ENCODE measurements at places on chromosomes 7 and 10.

DNA sequence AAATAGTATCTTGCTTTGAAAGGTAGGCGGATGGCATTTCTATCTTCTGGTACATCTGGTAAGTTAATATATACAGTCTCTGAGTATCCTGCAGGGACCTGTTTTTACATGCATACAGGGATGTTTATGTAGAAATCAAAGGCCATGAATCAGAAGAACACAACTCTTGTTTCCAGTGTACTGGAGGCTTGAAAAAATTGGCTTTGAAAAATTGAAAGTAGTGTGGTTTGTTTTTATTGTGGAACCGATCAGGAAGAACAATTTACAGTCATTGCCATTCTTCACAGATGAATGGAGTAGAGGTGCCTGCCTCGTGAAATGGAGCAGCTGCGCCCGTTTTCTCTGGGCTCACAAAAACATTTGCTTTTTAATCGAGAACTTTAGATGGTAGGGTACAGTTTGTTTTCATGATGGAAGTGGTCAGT is 54.0 kb upstream of the RPA3 start:
- no peak for DNase-seq

GRCh38 chr7:46288861-46289260 is 367.8 kb upstream of the IGFBP3 start:
- no peak for DNase-seq

DNA sequence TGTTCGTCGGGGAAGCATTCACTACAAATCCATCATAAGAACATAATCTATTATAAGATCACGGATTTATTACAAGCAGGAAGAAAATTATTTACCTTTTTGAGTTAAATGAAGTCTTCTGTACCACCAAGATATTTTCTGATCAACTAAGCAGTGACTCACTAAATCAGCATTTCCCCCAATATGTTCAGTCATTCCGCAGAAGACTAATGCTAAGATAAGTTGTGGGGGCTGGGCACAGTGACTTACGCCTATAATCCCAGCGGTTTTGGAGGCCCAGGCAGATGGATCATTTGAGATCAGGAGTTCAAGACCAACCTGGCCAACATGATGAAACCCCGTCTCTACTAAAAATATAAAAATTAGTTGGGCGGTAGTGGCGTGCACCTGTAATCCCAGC is 144.2 kb upstream of the EGR2 start:
- no peak for DNase-seq

GRCh38 chr7:50436133-50436806 is 13.9 kb downstream of the FIGNL1 start:
- no peak for DNase-seq

- DNase-seq, result no peak
Measured at GRCh38 chr7:268991-269390, 21.0 kb upstream of the FOXL3 start.

GRCh38 chr7:77457779-77458178 is 41.6 kb upstream of the GSAP start:
- no peak for DNase-seq

All from stimulated activated CD4-positive, alpha-beta T cell treated with anti-CD3 and anti-CD28 coated beads, Interleukin-15, amount 100 ng/mL, for 48 hours (primary cell).